GM04503 (cell line): ENCODE measurements at places on chromosomes 1 and 21.

DNA sequence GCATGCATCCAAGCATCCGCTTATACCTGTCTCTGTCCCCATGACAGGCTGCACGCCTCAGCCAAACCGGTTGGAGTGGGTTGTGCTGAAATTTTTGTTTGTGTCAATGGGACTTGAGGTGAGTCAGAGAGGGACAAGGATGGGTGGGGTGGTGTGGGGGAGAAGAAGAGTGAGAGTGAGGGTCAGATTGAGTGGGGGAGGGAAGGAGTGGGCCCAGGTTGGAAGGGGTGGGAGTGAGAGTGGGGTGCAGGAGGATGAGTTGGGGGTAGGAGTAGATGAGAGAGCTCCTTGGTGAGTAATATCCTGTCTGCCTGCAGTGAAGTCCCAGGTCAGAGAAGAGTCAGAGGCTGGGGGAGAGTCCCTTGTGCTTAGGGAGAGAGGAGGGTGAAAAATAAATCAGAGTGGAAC lies 3.3 kb upstream of the NECTIN4 start:
- no peak for DNase-seq

GRCh38 chr1:89670711-89671110 lies 37.8 kb downstream of the LRRC8C start:
- no peak for DNase-seq

DNA sequence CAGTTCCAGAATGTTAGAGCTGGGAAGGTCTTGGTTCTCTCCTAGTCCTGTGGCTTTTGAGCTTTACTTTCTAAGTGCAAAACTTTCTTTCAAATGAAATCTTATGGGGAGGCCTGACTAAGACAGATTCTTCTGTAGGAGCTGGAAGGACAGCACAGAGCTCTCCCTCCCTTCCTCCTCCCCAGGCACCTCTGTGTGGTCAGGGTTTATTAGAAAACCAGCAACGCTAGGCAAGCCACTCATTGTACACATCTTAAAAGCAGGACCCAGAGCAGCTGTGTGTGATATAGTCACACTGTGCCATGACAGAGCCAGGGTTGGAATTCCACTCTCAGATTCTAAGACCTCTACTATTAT lies 241.1 kb upstream of the RAB4A start:
- DNase-seq: no peak

- no peak for DNase-seq
Measured at GRCh38 chr21:37419228-37419906, 52.8 kb downstream of the DYRK1A start.

- no peak for DNase-seq
Measured at GRCh38 chr1:183473217-183473536, 878 bp downstream of the SMG7 start.

- DNase-seq: no peak
Measured at GRCh38 chr1:24465638-24466037, 37.0 kb upstream of the RCAN3 start.

- DNase-seq: no peak
Measured at GRCh38 chr1:232377494-232377770, 252.5 kb downstream of the SIPA1L2 start.

DNA sequence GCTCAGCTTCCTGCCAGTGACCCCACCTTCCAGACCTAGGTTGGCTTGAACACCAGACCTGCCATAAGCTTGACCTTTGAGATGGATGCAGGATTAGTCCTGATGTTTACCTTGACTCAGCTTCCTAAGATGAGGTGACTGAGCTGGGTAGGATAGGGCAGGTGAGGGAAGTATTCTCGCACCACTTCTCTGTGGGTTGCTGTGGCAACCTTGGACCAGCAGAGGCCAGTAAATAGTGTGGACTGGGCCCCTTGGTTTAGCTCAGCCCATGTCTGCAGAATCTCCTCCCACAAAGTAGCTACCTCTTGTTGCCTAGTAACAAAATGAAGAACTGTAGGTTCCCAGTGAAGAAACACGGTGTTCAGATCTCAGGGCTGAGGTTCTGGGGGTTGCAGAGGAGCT lies 8.4 kb downstream of the RPS6KA1 start:
- DNase-seq: no peak

GRCh38 chr1:193326296-193326695 lies 139.9 kb upstream of the B3GALT2 start:
- DNase-seq: no peak

GRCh38 chr1:237098541-237098940 lies 56.6 kb downstream of the RYR2 start:
- DNase-seq: no peak

- DNase-seq: peak; percentile 4
Measured at GRCh38 chr1:76269155-76269554, 194.6 kb downstream of the ST6GALNAC3 start.

- DNase-seq: peak; percentile 97
Measured at GRCh38 chr1:155983191-155984024, 5.1 kb upstream of the ARHGEF2 start.

DNA sequence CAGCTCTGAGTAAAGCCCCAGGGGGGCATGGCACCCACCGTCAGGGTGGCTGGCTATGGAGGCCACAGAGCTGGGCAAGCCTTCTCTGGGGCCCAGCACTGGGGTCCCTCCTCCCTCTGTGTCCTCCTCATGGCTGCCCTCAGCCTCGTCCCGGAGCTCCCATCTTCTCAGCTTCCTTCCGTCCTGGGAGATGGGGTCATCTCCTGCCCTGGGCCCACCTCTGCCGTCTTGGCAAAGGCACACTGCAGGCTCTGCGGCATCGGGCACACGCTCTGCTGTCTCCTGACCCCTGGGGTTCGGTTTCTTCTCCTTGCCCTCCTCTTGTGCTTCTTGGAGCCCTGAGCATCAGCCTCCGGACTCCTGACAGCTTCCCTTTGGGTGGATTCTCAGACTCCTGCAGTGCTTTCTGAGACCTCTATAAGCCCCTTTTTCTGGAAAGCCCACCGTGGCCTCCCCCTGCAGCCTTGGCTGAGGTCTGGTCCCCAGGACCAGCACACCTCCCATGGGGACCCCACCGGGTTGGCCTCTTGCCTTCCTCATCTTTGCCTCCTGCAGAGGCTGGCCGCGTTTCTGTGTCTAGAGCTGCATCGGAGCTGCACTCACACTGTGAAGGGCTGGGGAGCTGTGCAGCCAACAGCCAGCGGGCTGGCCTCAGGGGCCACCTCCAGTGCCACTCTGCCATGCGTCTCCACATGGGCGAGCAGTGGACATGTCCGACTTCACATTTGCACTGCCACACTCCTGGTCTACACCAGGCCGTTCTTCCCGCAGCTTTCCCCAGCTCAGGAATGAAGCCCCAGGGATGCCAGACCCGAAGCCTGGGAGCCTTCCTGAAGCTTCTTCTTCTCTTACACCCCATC lies 11.6 kb downstream of the UMODL1 start:
- no peak for DNase-seq

DNA sequence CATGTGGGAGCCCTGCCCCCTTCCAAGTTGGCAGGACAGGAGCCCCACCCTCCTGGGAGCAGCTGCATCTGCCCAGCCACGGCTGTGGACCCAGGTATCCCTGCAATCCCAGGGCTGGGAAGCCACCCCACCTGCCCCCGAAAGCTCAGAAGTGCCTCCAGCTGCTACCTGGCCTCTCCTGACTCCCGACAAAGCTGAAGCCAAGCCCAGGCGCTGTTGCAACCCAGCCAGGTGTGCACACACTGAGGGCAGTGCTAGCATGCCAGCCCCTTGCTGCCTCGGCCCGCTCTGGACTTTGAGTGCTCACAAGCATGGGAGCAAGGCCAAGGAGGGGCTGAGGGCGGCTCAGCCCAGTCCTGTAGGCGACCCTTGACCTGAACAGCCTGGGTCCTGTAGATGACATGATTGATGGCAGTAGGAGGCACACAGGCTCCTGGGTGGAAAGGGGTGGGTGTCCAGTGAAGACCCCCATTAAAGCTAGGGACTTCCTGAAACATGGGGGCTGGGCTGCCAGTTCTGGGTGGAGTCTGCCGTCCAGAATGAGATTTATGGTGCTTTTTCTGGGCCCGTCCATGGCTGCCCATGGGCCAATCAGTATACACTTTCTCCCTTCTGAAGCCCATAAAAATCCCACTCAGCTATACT lies 2.8 kb upstream of the SSU72 start:
- DNase-seq: no peak

DNA sequence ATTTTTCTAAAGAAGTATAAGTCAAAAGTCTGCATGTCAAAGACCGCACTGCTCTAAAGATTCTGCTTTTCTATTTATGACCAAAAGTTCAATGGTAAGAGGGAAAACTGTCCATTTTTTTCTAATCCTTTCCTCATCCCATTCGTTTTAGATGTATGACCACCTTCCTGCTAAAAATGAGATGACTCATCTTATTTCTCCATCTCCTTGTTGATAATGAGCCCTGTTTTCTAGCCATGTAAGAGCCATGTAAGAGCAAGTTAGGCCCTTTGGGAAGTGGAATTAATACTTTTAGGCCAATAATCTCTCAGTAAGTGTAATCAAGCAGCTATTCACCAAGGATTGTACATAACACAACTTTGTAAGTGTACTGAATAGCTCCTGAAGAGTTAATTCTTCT lies 475.6 kb upstream of the B3GALT2 start:
- no peak for DNase-seq

GRCh38 chr1:59316497-59317128 lies 19.7 kb downstream of the FGGY start:
- no peak for DNase-seq

DNA sequence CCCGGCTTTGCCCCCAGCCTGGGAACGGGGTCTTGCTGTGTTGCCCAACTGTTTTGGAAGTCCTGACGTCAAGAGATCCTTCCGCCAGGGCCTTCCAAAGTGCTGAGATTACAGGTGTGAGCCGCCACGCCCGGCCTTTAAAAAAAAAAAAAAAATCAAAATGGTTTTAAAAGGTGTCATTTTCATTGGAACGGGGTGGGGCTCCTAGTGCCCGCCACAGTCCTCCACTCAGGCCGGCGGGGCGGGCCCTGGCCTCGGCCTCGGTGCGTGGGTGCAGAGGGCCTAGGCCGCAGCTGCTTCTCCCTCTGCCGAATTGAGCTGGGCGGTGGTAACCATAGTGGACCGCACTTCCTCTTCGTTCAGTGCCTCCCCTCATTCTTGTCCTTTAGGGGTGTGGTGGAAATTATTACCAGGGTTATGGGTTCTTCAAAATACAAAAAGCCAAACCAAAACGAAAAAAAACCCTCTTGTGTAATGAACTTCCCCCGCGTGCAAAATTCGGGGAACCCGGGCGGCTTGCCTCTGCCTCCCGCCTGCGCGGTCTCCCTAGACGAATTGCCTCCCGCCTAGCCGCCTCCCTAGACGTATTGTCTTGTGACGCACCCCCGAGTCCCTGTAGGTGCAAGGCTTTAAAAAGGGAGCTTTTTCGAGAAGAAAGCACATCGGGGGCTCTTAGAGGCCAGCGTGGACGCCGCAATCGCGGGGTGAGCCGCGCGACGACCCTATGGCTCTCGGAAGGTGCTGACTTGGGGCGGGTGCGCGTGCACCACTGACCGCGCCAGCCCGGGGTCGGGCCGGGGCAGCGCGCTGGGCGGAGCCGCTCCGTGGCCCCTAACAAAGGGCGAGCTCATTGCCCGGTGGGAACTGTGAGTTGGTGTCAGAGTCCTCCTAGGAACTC lies 10.5 kb upstream of the SPEN start:
- no peak for DNase-seq

DNA sequence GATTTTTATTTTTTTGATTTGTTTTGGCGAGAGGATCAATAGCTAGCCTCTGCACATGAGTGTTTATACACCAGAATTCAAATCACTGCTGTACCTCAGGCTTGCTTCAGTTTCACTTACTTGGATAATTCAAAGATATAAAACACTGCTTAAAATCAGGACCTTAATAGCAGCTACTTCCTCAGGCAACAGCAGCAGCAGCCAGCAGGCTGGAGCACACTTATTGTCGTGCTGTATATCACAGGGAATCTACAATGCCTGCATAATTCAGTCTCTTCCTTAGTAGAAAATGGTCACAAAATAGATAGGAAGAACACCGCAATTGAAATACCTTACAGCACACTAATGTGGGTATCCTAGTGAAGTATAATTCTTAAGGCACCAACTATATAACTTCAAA lies 497.3 kb downstream of the NEGR1 start:
- no peak for DNase-seq

GRCh38 chr1:20160034-20160433 lies 20.9 kb downstream of the PLA2G2F start:
- no peak for DNase-seq

DNA sequence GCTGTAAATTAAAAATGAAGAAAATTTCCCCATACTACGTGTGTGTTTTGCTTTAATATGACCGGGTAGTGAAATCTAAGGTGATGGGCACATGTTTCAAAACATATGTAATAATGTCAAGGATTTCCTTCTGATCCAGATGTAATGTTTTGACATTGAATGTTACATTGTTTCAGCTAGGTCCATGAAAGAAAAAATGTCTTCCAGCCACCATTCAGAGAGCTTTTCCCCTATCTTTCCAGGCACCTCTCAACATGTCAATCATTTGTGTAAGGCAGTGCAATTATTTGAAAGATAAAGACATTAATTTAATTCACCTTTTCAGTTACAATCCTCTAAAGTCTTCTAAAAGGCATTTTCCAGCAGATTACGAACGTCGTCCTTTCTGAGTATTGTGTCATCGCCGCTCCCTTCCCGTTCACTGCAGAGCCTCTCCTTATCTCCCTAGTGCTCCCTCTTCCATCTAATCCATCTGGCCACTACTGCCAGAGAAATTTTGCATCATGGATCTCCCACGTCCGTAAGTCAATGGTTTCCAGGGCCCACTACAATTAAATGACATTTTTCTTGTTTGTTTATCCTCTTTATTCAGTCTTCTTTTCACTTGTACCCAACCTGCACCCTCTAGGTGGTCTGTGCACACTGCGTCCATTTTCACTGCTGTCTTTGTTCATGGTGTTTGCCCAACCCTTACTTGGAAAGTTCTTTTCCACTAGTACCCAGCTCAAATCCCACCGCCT lies 1.3 kb upstream of the VAMP3 start:
- DNase-seq: no peak

DNA sequence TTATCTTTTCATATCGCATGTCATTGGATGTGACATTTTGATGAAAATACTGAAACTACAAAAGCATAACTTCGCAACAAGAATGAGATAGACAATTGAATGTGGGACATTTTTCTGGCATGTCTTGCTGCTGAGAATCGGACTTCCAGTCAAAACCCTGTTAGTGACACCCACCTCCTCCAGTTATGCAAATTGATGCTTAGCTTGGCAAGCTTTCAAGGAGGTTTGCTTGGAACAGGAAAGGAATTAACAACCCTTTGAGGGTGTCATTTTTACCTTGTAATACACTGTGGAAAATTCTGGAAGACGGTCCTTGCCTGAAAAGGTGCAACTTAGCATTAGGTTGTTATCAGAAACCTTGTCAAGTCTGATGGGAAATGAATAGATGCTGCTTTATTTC lies 38.8 kb upstream of the FAM3B start:
- no peak for DNase-seq

DNA sequence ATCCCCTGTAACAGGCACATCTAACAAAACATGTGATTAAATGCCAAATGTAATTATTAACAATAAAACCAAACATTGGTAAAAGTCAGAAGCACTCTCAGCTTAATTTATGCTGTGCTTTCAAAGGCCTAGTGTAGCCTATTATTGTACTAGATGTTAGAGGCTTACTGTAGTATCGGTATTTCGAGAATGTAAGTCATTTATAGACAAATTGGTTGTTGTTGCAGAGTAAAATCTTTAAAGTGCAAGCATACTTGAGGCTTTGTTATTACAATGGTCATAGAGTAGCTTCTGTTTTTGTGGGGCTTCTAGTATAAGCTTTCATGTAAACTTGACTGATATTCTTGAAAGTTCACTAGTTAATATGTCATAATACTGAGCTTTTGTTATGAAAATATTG lies 965.8 kb downstream of the PLA2G4A start:
- no peak for DNase-seq

GRCh38 chr21:31975491-31975890 lies 102.7 kb downstream of the HUNK start:
- no peak for DNase-seq

- DNase-seq: no peak
Measured at GRCh38 chr1:222090103-222090502, 348.2 kb upstream of the DUSP10 start.

GRCh38 chr1:43317817-43318471 lies 17.2 kb downstream of the TIE1 start:
- no peak for DNase-seq
